ENCODE measurements at places on chromosomes 1 and 21. TPM values are rescaled to one million over a fixed set of nuclear protein-coding genes. Genes with fewer than 3 reads are reported as not detected.

The PKP1 gene
- 0.16 TPM for total RNA-seq

DNA sequence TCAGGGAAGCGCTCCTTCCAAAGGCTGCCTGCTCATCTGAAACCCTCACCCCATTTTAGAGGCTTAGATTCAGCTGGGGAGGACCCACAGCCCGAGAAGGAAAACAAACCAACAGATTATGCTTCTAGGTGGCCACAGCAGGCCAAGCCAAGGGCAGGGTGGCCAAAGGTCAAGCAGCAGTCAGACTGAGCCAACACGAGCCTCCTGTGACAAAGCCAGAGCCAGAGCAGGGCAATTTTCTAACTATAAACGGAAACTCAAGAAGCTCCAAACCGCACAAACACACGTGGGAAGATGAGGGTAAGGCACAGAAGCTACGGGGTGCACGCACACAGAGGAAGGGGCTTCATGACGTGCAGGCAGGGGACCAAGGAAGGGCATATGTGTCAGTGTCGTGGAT lies 64.1 kb downstream of the PLEKHA6 start:
- no peak for DNase-seq

GRCh38 chr1:147177611-147178380 lies 5.5 kb upstream of the PRKAB2 start:
- DNase-seq: no peak

GRCh38 chr1:62509028-62509427 lies 72.2 kb downstream of the USP1 start:
- DNase-seq: no peak

DNA sequence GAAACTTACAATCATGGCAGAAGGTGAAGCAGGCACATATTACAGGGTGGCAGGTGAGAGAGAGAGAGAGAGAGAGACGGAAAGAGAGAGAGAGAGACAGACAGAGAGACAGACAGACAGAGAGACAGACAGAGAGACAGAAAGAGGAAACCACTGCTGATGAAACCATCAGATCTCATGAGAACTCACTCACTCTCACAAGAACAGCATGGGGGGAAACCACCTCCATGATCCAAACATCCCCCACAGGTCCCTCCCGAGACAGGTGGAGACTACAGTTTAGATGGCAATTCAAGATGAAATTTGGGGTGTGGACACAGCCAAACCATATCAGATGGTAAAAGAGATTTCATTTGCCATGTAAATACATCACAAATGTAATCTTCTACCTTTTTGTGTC lies 708.1 kb downstream of the MRPL39 start:
- DNase-seq: no peak

The KLF18 gene
- not detected for total RNA-seq

The CYYR1 gene
- 2.3 TPM for total RNA-seq

DNA sequence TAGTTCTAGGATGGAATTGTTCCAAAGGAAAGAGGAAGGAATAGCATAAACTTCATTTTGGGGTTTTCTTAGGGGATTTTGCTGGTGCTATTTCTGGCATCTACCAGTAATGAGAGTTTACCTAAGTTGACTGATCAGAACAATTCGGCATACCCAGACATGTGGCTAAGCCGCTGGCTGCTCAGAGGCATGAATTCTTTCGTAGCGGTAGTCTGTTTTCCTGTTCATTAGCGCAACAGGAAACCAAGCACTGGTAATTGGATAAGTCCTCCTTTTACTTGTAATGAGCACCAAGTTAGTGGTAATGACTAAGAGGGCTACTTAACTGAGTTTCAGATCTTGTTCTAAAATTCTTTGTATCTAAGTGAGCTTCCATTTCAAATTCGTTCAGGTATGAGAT lies 38.6 kb downstream of the C21orf91 start:
- no peak for DNase-seq

DNA sequence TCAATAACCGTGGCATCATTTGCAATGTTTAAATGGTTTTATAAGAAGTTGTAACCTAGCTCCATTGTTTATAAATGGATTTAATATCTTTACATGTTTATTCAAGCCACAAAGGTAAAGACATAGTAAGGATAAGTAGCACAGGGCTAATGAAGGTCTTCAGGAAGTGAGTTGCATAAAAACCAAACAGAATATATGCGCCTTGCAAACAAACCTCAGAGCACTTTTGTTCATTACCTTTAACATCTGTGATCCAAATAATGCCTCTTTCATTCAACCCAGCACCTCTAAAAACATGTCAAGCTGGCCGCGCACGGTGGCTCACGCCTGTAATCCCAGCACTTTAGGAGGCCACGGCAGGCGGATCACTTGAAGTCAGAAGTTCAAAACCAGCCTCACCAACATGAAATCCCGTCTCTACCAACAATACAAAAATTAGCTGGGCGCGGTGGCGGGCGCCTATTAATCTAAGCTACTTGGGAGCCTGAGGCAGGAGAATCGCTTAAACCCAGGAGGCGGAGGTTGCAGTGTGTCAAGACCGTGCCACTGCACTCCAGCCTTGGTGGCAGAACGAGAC lies 25.3 kb downstream of the BRINP3 start:
- no peak for DNase-seq

DNA sequence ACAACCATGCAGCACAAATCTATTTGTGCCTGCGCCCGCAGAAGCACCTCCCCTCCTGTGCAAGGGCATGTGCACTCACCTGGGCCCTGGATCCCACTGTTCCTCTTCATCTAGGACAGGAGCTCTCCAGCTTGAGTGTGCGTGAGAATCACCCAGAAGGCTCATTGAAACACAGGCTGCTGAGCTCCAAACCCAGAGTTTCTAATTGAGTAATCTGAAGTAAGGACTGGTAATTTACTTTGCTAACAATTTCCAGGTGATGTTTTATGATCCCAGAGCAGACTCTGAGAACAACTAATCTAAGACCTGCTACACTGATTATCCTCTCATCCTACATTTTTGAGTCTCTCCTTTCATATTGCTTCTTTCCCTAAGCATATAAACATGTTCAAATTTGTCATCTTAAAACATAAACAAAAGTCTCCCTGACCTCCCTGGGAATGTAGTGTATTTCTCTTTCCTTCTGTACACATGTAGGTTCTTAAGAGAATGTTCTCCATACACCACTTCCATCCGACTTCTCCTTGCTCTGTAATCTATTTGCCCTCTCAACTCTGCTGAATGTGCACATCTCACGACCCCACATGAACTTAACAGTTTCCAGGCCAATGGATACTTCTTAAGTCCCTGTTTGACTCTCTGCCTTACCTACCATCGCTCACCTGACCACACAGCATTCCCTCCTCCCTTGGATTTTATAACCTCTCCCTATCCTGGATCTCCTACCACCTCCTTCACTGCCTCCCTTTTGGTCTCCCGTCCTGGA lies 522.5 kb downstream of the SMYD3 start:
- no peak for DNase-seq

GRCh38 chr21:22795091-22795490 lies 1796.9 kb downstream of the NCAM2 start:
- DNase-seq: no peak

- DNase-seq: peak; percentile 30
Observed at GRCh38 chr1:39701049-39701439, 9.8 kb upstream of the HPCAL4 start.

The ABCA4 gene
- 0.94 TPM for total RNA-seq

- no peak for DNase-seq
Observed at GRCh38 chr1:19294638-19295037, 6.1 kb upstream of the AKR7A3 start.
